Left kidney (tissue), 8 donors: ENCODE measurements at places on chromosomes 7 and 10.

DNA sequence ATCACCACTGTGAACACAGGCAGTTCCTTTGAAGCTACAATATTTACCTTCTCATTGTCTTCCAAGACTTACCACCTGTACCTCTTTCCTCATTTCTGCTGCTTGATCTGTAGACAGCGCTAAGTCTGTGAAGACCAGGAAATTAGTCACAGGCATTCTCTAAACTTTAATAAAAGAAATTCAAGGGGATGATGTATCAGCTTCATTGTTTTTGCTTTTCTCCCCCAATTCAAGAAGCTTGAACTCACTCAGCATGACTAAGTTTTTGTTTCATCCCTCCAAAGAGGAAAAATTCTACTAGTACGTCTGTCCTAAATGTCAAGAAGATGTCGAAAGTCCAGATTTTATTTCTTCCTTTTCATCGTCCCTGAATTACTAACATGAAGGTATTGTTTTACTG, 75.3 kb upstream of the PPP1R9A start:
- no peak for DNase-seq

GRCh38 chr10:44995914-44996669, 4.6 kb upstream of the ZNF22 start:
- no peak for DNase-seq

DNA sequence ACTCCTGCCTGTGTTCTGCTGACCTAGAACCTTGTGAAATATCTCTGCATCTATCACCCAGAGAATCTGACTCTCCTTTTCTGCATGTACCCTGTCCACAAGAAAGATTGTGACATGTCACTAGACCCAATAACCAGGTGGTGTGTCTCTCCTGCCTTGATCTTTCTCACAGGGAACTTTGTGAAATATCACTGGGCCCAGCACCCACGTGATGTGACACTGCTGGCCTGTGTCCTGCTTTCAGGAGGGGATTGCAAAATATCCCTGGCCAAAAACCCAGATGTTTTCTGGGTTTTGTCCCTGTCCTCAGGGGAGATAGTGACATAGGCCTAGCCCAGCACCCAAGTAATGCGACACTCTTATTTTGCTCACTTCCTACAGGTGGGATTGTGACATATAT, 10.1 kb upstream of the ZNF107 start:
- no peak for DNase-seq

DNA sequence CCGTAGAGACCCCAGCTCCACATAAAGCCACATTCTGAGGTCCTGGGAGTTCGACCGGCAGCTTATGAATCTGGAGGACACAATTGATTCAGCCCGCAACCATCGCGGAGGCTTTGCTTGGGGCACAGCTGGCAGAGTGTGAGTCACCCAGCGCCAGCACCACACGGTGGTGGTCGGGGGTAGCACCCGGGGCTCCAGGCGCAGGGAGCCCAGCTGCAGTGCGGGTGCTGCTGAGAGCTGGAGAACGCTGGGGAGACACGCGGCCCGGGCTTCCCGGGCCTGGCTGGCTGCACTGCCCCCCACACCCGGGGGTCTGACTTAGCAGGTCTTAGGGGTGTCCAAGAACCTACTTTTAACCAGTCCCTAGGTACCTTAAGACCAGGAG, 87.9 kb downstream of the PAXIP1 start:
- DNase-seq = no peak

- no peak for DNase-seq
These were observed 44.8 kb downstream of the BMPER start for GRCh38 chr7:33950047-33950714.

DNA sequence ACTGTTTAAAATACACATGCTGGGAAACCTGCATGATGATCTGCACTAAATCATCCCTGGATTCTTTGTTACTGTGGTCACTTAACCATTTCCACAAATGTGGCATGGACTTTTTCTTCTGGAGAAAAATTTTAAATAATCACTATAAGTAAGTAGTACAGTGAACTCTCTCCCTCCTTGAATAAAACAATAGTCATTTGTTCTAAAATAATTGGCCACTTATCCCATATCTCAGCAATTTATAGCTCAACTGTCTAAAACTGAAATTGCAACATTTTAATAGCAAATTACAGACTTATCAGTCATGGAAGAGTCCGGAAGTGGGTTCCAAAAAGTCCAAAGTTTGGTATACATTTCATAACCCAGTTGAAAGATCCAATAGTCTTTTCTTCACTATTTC, 90.9 kb downstream of the MTERF1 start:
- DNase-seq = no peak

- DNase-seq = no peak
These were observed 180.3 kb downstream of the NPSR1 start for GRCh38 chr7:34838329-34838728.

- no peak for DNase-seq
These were observed 448.1 kb downstream of the ETV1 start for GRCh38 chr7:13541326-13541725.

GRCh38 chr7:155208681-155209477, 88.8 kb upstream of the INSIG1 start:
- no peak for DNase-seq

DNA sequence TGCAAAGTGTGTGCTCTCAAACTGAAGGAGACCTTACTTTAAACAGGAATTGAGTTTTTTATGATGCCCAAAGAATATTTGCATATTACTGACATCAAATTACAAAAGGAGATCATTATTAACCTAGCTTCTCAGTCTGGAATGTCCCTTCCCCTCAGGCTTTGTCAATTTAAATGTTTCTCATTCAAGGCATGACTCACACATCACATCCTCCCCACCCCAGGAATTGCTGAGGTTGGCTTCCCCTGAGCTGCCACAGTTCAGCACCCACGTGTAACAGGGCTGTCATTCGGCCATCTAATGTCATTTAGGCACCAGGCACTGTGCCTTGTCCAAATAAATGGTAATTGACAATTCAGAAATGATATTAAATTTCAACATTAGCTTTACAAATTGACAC, 305.9 kb upstream of the MGMT start:
- DNase-seq = peak; percentile 38

DNA sequence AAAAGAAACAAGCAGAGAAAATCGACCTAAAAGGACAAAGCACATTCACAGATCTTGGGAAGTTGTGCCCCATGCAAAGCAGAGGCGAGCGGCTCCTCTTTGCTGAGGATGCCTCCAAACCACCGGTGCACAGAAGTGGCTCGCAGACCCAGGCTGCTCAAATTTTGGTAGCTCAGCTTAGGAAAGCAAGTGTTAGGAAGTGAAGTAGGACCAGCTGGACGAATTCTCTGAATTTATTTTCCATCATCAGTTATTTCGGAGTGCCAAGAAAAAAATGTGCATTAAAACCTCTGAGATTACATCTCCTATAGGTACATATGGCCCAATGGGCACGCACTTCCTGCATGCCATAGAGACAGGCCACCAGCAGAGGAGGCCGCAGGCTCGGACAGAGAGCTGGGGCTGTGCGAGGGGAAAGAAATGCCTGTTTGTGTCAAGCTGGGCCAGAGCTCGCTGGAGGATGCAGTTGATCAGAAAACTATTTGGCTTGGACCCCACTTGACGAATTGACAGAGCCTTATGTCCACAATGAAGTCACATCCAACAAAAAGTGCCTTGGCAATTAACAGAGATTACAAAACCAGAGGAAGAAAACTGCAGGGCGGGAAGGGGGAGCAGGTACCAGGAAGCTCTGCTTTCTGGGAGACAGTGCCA, 122.3 kb upstream of the LYZL2 start:
- no peak for DNase-seq

DNA sequence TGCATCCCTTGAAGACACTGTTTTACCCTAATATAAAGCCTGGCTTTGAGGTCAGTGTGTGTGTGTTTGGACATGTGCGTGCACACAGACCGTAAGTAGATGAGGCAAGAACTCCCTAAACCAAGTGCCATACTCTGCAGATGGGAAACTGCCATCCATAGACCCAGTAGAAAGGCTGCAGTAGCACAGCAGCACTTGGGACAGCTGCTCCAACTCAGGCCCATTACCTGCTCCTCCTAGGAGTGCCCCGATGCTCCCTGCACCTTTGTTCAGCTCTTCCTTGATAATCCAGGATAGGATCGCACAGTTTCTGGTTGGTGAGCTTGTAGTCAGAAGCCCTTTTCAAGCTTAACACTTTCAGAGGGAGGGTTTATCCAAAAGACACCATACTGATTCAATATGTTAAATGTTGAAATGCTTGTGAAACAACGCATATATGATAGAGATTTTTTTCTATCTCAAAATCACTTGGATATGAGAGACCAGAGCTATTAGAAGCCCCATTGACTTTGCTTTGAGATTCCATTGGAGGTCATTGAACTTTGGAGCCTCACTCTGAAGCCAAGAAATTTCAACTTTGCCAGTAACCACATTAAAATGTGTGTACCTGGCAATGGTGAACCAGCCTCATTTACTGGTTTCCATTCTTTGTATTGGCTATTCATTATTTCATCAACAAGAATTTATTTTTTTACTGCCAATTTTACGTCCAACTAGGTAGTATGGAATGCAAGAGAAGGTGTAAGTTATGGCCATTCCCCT, 757.0 kb upstream of the GALNT17 start:
- no peak for DNase-seq

- DNase-seq = no peak
These were observed 994.9 kb downstream of the REEP3 start for GRCh38 chr10:64515970-64516699.

- DNase-seq = no peak
These were observed 47.3 kb downstream of the PNLIPRP2 start for GRCh38 chr10:116668018-116668417.

DNA sequence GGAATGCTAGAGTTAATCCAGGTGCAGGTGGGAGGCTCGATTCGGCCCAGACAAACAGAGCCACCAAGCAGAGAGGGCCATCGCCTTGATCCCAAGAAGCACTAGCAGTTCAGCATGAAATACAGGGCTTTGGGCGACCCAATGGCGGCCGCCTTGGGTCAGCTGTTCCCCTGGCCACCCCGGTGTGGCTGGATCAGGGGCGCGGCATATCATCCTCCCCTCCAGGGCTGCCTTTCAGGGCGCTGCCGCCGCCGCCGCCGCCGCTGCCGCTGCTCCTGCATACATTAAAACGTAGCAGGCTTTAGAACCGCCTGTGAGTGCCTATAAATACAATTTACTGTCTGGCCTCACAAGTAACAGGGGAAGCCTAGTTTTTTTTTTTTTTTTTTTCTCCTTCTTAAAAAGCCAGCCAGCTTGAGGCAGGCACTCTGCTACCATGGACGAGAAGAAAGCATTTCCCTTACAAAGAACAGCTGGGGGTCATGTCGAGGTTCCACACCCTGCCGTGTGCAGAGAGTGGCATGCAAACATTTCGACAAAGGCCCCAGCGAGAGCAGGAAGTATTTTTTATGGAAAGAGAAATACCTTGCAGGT, 57.7 kb upstream of the EFCAB10 start:
- peak; percentile 59 for DNase-seq

- no peak for DNase-seq
These were observed 36.1 kb upstream of the MDFIC start for GRCh38 chr7:114885836-114886235.

DNA sequence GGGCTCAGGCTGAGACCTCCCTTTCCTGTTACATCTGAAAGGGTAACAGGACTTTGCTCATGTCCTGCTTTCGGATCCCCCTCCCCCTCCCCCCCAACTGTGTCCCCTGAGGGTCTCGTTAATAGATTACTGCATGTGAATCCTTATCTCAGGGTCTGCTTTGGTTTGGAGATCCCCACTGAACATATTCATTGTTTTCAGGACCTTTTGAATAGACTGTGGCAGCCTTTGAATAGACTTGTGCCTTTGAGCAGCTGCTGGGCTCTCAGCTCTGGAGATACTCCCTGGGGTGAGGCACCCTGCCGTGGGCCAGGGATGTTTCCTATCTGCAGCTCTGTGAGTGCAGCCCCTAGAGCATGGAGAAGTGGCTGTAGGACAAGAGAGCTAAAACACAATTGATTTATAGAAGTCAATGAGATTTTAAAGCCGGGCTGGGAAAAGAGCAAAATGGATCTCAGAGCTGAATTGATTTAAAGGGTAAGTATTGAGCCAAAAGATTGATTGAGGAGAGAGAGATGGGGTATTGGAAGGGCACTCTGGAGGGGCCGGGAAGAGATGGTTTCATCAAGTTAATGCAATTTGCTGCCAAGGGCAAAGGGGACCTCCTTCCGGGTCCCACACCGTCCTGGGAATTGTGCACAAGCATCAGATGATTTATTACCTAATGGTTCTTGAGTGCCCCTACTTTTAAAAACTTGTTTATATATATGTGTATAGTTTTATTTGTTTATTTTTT, 9.9 kb downstream of the ARHGAP22 start:
- no peak for DNase-seq

- no peak for DNase-seq
These were observed 24.9 kb downstream of the SFR1 start for GRCh38 chr10:104146882-104147281.

- DNase-seq = no peak
These were observed 213.3 kb downstream of the CUX1 start for GRCh38 chr7:102030696-102031095.

DNA sequence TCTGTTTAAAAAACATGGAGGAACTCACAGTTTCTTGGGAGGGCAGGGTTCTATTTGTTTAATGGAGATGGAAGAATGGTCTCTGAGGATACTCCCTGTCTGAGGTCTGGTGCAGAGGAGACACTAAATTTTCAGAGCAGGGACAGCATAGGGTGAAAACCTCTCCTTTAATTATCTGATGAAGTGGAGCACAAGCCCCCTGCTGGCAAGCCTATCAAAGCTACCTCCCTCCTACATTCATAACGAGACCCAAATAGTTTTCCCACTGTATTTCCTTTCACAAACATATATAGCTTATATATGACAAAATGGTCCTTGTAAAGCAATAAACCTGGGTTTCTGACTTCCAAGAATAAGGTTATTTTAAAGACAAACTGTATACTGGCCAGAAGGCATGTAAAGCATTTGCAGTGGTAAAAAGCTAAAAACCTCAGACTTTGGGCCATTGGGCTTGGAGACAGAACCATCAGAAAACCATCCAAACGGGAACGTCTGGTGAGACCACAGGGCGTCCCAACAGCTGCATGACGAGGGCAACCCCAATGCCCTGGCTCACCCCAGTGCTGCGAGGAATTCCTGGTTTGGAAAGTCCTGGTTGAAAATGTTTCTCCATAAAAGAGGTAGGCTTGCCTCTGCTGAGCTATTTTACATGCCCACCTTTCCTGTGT, 201.3 kb downstream of the FANK1 start:
- DNase-seq = no peak

DNA sequence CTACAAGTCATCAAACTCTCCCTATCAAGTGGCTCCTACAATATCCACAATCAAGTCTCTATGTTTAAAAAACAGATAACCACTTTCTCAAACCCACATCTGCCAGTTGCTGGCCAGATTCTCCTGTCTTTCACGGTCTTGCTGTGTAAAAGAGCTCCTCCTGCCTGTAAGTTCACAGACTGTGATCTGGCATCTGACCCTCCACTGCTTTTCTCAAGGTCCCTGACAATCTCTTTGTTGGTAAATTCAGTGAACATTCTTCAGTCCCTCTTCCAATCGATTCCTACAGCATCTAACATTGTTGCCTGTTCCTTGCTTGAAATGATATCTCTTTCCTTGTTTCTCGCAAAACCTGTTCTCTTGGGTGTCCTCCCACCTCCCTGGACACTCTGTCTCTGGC, 18.5 kb upstream of the LMOD2 start:
- DNase-seq = no peak

- DNase-seq = no peak
These were observed 6.1 kb downstream of the CHRM2 start for GRCh38 chr7:136874393-136875032.
